Inflammatory macrophage treated with lipopolysaccharide for 4 hours (primary cell): ENCODE measurements at places on chromosomes 3 and 15.

GRCh38 chr3:161177991-161178390 is 43.1 kb upstream of the NMD3 start:
- no peak for DNase-seq

DNA sequence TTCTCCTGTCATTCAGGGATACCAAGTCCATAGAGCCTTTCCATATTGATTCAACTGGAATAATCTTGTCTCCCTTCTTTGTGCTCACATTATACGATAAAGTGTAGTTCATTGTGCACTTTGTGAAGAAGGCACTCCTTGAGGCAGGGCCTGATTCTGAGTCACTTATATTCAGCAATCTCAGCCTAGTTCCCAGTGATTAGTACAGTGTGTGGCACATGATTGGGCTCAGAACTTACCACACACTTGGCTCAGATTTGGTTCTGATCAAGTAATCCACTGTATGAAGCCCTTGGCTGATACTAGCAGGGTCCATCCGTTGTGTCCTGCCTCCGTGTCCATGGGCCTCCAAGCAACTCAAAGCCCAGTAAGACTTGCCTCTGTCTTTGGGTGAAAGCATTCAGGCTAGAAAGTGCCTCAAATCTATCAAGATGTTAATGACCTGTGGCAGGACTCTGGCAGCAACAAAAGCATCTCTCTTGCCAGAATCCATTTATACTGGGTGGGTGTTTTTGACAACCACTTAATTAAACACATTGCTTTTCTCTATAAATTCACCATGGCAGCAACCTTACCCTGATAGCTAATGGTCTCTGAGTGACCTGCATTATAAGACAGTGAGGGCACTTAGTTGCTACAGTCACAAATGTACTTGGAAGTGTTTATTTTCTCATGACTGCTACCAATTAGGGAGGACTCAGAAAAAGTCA is 51.3 kb downstream of the TPRG1 start:
- no peak for DNase-seq

GRCh38 chr3:182129740-182130139 is 418.0 kb downstream of the SOX2 start:
- no peak for DNase-seq

- DNase-seq = peak; percentile 55
These were observed 28.7 kb upstream of the PLOD2 start for GRCh38 chr3:146189519-146190173.

DNA sequence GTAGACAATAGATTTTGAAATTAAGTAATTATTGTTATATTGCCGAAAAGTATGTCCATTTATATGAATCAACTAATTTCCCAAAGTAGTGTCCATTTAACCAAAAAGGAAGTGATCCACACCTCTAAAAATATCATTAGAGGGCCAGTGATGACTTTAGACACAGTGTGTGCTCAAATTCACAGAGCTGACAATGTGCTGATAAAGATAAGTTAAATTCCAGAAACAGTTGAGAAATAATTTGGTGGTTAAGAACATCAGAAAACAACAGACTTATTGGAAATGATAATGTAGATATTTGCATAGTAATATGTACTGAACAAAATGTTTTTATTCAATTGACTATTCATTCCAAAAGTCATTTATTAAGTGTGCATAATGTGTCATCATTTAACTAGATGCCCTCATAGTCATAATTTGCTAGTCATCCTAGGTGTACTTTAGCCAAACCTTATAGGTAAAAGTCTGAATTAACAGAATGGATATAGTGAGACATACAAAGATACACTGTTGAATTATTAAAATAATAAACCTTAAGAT is 230.2 kb upstream of the ADAMTS9 start:
- no peak for DNase-seq

GRCh38 chr3:142973217-142974009 is 9.9 kb upstream of the PAQR9 start:
- DNase-seq = no peak

DNA sequence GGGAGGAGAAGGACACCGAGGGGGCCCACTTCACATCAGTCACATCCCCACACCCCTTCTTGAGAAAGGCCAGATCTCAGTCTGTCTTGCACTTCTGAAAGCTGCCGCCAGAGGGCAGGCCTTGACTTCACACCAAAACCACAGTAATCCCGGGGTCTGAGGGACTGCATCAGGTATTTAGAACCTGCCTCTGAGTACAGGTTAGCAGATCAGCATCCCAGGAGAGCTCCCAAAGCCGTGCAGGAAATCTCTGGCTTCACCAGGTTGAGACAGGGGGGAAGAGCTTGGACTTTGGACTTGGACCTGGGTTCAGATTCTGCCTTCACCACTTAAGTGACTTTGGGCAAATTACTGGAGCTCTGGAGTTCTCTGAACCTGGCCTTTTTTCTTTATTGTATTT is 50.3 kb downstream of the LHFPL4 start:
- peak; percentile 55 for DNase-seq

DNA sequence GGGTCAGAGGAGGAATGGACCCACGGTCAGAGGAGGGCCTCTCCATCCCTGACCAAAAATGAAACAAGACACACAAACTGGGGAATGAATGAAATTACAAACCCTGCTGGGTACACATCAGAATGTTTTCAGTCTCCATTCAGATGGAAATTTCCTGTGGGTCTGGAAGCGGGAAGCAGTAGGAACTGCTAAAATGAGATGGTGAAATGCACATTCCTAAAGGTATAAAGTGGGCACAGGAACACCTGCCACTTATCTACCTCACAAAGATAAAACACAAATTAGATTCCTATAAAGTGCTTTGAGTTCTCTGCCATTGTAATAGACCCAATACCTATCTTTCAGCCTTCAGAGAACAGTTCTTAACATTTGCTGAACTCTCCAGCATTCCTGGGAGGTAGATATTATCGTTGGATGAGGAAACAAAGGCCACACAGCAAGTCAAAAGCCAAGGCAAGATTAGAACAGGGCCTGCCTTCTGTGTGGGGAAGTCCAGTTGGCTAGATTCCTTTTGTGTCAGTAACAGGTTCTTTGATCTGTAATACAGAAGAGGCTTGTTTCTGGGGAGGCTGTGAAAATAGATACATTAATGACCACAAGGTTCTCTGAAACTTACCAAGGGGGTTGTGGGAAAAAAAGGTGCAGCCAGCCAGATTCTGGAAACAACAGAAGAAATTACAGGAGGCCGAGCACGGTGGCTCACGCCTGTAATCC is 98.4 kb downstream of the IGF2BP2 start:
- no peak for DNase-seq

DNA sequence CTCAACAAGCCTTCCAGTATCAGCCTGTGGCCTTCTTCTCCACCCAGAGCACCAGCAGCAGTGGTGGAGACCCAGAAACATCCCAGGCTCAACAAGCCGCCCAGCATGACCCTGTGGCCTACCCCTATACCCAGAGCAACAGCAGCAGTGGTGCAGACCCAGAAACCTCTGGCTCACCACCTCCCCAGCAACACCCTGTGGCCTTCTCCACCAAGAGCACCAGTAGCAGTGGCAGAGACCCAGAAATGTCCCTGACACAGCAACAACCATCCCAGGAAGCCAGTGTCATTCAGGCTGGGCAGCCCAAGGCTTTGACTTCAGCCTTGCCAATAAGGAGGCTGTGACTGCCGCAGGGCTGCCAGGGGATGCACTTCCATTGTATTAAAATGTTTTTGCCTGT is 16.3 kb upstream of the EMC3 start:
- no peak for DNase-seq

- peak; percentile 81 for DNase-seq
These were observed 65.8 kb downstream of the MB21D2 start for GRCh38 chr3:192851821-192852372.

DNA sequence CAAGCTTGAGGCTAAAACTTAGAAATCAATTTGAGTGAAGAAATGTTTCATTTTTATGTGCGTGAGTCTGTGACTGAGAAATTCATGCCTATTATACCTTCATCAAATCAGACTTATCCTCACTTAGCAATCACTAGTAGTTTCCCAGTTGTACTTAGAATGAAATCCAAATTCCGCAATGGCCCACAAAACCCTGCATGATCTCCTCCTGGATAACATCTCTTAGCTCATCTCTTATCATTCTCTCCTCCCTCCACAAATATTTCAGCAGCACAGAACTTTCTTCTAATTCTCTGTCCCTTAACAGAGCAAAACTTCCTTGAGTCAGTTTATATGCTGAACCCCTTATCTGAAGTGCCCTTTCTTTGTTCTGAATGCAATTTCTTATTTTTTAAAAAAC is 198.8 kb upstream of the TGFBR2 start:
- DNase-seq = no peak

GRCh38 chr3:71984843-71985613 is 200.1 kb upstream of the PROK2 start:
- DNase-seq = peak; percentile 64

- no peak for DNase-seq
These were observed 161.2 kb downstream of the APBA2 start for GRCh38 chr15:29046977-29047376.

DNA sequence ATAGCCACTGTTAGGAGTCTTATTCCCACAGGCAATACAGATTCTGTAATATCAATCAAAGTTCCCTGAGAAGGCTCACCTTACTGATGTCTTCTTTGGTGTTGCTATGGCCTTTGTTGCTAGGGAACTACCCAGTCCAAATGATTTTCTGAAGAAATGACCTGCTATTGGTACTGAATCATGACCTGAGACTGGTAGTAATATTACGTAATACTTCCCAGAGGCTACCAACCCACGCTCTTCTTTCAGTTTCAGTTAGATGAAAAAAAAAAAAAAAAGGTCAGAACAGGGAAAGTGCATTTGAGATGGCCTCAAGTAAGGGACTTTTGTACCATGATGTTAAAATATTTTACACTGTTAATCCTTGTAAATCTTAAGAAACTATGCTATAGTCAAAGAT is 1092.5 kb upstream of the EPHA6 start:
- DNase-seq = peak; percentile 19

DNA sequence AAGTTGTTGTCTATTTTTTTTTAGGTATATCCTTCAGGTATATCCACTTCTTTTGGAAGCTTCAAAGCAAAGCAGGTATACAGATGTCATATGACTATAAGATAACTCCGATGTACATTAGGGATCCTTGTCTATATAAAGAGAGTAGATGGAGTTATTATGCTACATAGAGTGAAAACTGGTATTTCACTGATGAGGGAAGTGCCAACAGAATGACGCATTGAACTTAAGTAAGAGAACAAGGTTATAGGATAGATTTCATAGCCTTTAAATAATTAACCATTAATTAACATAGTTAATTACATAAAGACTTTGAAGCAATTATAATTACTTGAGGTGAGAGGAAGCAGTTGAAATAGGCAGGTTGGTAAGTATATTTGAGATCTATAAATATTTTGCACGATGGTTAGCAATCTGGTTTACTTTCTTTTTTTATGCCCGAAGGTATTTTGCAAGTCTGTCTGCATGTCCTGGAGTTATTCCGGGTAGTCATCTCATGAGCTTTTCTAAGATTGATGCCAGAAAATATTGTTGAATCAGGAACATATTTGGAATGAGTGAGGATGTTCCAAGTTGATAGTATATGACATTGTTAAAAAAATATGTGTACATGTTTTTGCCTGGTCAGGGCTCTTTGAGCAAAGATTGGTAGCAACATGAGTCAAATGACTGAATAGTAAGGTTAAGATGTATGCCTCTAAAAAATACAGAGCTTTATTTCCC is 299.5 kb upstream of the KCNMB2 start:
- no peak for DNase-seq

DNA sequence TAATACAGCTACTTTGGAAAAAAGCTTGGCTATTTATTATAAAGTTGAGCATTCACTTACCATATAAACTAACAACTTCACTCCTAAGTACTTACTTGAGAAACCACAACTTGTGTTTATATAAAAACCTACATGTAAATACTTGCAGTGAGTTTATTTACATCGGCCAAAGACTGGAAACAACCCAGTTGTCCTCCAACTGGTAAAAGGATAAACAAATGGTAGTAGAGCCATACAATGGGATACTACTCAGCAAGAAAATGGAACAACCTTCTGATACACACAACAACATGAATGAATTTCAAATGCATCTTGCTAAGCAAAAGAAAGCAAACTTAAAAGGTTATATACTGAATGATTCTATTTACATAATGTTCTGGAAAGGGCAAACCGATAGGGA is 63.7 kb downstream of the SLC7A14 start:
- DNase-seq = no peak

DNA sequence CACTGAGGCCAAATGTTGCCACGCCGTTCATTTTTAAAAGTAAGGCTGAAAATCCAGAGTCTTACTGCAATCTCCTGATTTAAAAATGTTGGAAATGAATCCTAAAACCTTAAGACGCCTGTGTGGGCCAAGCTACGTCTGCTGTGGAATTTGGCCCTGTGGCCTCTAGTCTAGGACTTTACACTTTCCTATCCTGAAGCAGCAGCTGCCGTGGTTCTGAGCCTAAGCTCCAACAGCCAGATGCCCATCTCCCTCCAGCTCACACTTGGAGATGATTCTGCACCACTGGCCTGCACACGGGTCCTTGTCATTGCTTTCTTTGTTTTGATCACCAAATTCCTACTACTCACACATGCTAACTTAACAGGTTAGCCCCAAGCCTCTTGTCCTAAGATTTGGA is 286.4 kb upstream of the LYSMD4 start:
- no peak for DNase-seq

DNA sequence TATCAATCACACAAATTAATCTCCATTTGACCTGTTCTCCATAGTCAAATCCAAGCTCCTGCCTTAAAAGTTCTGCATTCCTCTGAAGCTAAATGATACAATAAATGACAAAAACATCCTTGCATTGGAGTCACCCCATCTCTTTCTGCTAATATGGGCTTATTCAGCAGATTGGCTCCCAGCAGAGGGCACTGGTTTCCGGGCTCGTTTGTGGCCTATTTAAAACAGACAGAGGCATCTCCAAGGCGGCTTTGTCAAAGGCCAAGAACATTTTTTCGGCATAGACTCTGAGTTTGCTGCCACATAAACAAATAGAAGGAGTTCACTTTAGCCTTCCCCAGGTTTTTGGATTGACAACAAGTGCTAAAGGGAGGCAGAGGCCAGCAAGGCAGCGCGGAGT is 204.4 kb upstream of the RASGRP1 start:
- DNase-seq = no peak

DNA sequence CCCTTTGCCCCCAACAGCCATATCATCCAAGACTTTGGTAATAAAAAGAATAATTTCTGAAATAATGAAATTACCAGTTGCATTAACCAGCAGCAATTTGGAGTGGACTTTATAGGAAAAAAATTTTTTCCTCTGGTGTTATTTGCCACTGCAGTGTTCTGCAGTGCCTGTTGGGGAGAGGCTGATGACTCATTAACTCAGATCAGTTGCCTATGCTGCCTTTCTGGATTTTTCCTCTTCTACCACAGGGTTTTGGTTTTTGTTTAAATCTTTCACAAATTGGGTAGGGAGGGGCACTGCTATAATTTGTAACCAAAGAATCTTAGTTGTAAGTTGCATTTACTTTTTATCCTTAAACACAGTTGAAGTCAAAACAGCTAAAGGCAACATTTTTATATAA is 22.7 kb downstream of the ATP6V1A start:
- DNase-seq = peak; percentile 68
